Lower lobe of right lung (tissue), 2 donors: ENCODE measurements at places on chromosomes 6 and 20.

GRCh38 chr20:10666221-10667076, 7.3 kb downstream of the JAG1 start:
- DNase-seq, result no peak

- no peak for DNase-seq
Measured at GRCh38 chr6:127177030-127177922, 58.8 kb downstream of the RSPO3 start.

- DNase-seq, result no peak
Measured at GRCh38 chr6:155374681-155375080, 60.4 kb upstream of the TFB1M start.

GRCh38 chr6:15487262-15487661, 175.6 kb downstream of the DTNBP1 start:
- DNase-seq, result no peak

- DNase-seq, result no peak
Measured at GRCh38 chr20:36098364-36098763, 56.2 kb upstream of the EPB41L1 start.

- DNase-seq, result no peak
Measured at GRCh38 chr20:41452226-41452625, 85.6 kb upstream of the EMILIN3 start.

- DNase-seq, result no peak
Measured at GRCh38 chr6:16810411-16810810, 49.2 kb upstream of the ATXN1 start.

GRCh38 chr20:51353491-51353890, 189.0 kb downstream of the NFATC2 start:
- DNase-seq, result no peak

DNA sequence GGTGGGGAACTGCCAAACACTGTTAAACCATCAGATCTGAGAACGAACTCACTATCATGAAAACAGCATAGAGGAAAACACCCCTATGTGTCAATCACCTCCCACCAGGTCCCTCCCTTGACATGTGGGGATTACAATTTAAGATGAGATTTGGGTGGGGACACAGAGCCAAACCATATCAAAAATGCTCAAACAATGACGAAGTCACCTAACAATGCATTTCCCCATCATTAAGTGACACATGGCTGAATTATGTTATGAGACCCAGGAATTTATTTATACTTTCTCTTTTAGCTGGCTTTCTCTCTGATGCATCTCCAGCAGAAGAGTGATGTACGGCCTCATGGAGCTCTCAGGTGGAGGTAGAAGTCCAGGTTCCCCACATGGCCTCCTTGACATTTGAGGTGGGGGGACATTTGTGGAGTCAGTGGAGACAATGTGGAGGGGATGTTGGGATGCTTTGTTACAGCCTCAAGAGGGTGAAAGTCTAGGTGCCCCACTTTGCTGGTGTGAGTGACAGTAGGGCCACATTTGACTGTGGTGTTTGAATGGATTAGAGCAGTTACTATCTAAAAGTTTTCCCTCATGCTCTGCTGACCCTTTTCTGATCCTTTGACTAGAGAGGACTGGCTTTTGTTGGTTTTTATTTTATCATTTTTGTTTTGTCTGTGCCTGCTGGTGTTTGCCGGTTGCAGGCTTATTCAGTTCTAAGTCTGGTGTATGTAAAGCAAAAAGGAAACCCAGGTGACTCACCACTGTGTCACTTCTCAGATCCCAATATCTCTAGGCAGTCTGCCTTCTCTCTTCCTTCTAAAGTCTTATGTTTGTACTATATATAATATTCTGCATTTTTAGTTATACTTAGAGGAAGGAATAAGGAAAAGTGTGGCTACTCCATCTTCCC, 18.5 kb upstream of the DCBLD1 start:
- DNase-seq, result no peak

GRCh38 chr6:119052292-119052889, 26.1 kb downstream of the FAM184A start:
- DNase-seq, result no peak

- DNase-seq, result peak; percentile 91
Measured at GRCh38 chr6:44058617-44059358, 68.5 kb downstream of the MRPL14 start.

GRCh38 chr6:81531869-81532561, 220.5 kb downstream of the TENT5A start:
- no peak for DNase-seq

GRCh38 chr6:45605971-45606370, 228.2 kb upstream of the SUPT3H start:
- DNase-seq, result no peak

DNA sequence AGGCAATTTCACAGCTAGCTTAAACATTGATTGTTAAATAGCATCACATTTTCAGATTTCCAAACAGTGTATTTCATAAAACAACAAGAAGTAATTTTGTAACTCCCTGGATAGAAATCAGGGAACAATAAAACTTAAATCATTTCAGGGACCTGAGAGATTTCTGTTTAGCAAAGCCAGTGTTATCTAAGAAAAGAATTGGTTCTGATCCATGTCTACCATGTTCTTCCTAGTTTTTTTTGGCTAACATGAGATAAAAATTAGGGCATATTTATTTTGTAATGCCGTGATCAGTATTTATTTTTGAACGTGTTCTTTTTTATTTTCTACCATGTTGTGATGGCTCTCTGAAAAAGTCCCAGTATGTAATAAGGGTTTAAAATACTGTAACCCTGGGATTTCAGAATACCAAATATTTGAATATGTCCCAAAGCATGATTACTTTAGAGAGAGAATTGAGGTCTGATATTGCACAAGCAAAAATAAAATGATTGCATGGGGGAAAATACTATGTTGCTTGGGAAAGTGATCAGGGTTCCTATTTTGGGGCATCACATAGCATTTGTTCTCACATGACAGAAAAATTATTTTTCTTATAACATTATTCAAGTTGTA, 188.7 kb upstream of the CEP162 start:
- DNase-seq, result no peak

DNA sequence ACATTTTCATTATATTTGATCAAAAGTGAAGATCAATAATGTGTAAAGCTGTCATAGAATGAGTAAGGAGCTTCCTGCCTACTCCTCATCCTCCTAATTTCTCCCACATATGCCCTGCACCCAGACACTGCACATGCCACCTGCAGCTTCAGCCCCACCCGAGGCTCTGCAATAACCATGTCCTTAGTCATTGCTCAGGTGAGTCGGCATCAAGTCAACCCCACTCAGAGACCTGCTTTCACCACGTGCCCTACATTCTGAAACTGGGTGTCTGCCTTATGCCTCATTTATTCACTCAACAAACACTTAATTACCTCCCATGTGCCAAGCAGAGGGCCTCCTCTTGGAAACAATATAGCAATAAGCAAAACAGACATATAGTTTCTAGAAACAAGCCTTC, 15.4 kb upstream of the TNFAIP3 start:
- no peak for DNase-seq

DNA sequence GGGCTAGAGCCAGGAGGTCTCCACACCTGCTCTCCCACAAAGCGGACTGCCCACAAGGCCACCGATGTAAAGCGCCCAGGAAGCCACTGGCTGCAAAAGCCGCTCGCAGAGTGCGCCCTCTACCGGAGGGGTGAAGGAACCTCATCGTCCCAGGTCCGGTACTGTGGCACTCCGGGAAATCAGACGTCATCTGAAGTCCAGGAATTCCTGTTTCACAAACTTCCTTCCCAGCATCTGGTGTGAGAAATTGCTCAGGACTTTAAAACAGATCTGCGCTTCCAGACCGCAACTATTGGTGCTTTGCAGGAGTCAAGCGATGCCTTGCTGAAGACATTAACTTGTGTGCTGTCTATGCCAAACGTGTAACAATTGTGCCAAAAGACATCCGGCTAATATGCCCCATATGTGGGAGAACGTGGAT, 115.1 kb upstream of the ARID1B start:
- DNase-seq, result no peak

GRCh38 chr20:15475483-15475882, 1097.8 kb downstream of the KIF16B start:
- DNase-seq, result peak; percentile 54

GRCh38 chr20:21433329-21433890, 36.1 kb upstream of the NKX2-4 start:
- DNase-seq, result no peak

- no peak for DNase-seq
Measured at GRCh38 chr6:169864148-169865020, 113.0 kb downstream of the ERMARD start.

GRCh38 chr6:45590696-45591184, 213.0 kb upstream of the SUPT3H start:
- no peak for DNase-seq

GRCh38 chr6:112939563-112939962, 592.4 kb downstream of the RFPL4B start:
- no peak for DNase-seq

DNA sequence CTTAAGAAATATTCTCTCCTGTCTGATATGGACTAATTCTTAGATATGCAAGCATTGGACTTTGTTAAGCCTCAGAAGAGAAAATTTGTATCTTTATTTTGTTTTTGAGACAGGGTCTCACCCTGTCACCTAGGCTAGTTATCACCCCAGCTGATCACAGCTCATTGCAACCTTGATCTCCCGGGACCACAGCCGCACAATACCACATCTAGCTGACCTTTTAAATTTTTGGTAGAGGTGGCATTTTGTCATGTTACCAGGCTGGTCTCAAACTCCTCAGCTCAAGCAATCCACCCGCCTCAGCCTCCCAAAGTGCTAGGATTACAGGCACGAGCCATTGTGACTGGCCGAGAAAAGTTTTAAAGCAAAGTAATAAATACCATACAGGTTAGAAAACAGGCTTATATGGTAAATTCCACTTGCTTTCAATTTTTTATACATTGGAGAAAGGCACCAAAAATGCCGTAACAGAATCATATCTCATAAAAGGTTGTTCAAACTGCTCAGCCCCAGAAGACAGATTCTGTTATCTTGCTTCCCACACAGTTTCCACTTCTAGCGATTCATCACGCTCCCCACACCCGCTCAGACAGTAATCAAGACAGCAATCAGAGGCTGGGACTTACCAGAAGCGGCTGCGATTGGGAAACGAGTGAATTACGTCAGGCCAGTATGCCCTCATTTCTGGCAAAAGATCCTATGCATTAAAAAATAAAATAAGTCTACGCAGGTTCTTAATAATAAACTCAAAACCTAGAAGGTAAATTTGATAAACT, 13.8 kb downstream of the RNASET2 start:
- DNase-seq, result peak; percentile 62

GRCh38 chr6:88867841-88868731, 95.3 kb downstream of the RNGTT start:
- no peak for DNase-seq

- DNase-seq, result no peak
Measured at GRCh38 chr6:134520181-134521115, 202.5 kb upstream of the SGK1 start.

- no peak for DNase-seq
Measured at GRCh38 chr20:62064770-62065673, 659 bp downstream of the TAF4 start.

DNA sequence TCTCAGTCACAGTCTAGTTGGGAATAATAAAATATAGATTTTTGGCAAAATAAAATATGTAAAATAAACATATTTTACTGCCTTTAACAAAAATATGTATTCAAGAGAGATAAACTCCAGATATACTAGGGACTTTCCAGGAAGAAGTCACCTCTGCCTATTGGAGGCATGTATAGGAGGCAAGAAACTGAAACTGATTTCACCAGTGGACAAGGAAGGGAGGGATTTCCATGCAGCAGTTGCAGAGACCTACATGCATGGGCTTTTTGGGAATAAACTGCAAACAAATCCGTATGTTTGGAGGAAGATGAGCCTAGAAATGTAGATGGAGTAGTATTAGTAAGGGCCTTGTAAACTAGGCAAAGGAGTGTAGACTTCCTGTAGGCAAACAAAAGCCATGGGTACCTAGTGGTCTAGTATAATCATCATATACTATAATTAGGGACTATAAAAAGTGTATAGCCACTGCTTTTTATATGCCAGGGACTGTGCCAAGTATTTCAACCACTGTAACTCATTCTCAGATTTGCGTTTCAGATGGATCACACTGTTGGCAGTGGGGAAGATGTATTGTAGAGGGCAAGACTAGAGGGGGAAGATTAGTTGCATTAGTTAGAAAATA, 38.9 kb downstream of the CD109 start:
- DNase-seq, result no peak

DNA sequence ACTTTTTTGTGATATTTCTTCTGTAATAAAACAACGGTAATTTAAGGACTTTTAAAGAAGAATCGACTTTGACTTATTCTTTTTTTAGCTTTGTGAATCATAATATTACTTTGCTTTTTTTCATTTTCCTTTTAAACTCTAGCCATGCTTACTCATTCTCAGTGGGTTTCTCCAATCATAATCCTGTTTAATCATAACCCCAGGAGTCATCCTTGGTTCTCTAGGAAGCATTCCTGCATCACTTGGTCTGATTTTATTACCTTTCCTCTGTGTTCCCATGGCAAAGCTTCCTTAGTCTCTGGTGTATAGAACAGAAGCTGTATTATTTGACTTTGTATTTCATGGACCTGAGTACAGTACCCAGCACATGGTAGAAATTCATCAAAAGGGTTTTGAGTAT, 223.5 kb downstream of the CDKAL1 start:
- no peak for DNase-seq

- DNase-seq, result no peak
Measured at GRCh38 chr6:82988930-82989351, 76.7 kb downstream of the UBE3D start.

DNA sequence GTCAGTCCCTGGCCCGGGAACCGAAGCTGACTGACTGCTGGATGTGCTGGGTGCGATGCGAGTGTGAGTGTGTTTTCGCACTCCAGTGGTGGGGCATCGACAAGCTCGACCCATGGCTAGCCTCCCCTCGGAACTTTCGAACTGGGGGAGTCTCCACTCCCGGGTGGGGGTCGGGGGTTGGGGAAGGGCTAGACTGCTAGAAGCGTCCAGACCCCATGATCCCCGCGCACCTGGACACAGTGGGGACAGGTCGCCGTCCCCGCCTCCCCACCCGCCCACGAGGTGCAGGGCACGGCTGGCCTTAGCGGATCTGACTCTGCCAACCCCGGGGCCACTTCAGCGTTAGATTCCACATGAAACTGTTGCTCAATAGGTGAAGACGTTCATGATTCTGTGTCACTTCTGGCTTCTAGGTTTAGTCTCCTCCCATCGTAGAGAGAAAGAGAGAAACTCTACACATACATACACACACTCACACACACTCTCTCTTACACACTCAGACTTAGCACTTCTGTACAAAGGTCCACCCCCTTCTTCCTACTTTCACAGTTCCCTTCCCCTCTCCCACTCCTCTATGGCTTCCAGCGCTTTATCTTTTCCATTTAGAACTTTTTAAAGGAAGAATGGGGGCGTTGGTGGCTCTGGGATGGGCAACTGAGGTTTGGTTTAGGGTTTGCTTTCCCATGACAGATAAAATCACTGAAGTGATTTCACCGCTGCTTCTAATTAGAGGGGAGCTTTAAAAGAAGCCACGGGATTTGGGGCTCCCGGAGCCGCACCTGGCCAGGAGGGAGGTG, 5.1 kb upstream of the TFAP2A start:
- no peak for DNase-seq

DNA sequence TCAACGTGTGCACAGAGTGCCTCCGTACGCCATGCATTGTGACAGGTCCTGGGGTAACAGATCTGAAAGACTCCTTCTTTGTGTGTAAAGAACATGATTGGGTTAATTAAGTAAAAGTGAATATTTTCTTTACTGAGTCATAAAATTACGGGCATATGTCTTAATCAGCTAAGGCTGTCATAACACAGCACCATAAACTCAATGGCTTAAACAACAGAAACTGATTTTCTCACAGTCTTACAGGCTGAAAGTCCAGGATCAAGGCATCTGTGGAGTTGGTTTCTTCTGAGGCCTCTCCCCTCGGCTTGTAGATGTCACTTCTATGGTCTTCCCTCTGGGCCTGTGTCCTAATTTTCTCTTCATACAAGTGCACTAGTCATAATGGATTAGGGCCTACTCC, 176.9 kb downstream of the MTFR2 start:
- DNase-seq, result no peak
